ENCODE measurements at places on chromosomes 13 and 19.

- no peak for DNase-seq
Observed at GRCh38 chr19:8688930-8689329, 9.7 kb downstream of the ACTL9 start.

- no peak for DNase-seq
Observed at GRCh38 chr13:70835371-70835770, 727.1 kb upstream of the KLHL1 start.

- DNase-seq, result no peak
Observed at GRCh38 chr19:2135474-2136402, 15.6 kb downstream of the AP3D1 start.

GRCh38 chr19:38149661-38150061 lies 74.4 kb downstream of the DPF1 start:
- no peak for DNase-seq

GRCh38 chr13:113898391-113898790 lies 34.5 kb upstream of the GAS6 start:
- no peak for DNase-seq

GRCh38 chr19:10452726-10453618 lies 32.6 kb downstream of the PDE4A start:
- no peak for DNase-seq

GRCh38 chr13:113879494-113880360 lies 15.9 kb upstream of the GAS6 start:
- DNase-seq, result no peak

- no peak for DNase-seq
Observed at GRCh38 chr19:15118248-15118647, 11.0 kb downstream of the SYDE1 start.

GRCh38 chr19:33669376-33669775 lies 47.6 kb downstream of the CHST8 start:
- no peak for DNase-seq

- no peak for DNase-seq
Observed at GRCh38 chr13:105816994-105817393, 718.5 kb downstream of the EFNB2 start.

Measured in activated CD4-positive, alpha-beta T cell treated with anti-CD3 and anti-CD28 coated beads, Interleukin-2, amount 50 U/mL, for 4 hours (primary cell).